HEK293T (cell line): ENCODE measurements at places on chromosomes 6 and 20.

GRCh38 chr6:17907406-17908229, 79.8 kb downstream of the KIF13A start:
- no peak for DNase-seq

- no peak for DNase-seq
Measured at GRCh38 chr6:97535800-97536199, 252.8 kb upstream of the MMS22L start.

DNA sequence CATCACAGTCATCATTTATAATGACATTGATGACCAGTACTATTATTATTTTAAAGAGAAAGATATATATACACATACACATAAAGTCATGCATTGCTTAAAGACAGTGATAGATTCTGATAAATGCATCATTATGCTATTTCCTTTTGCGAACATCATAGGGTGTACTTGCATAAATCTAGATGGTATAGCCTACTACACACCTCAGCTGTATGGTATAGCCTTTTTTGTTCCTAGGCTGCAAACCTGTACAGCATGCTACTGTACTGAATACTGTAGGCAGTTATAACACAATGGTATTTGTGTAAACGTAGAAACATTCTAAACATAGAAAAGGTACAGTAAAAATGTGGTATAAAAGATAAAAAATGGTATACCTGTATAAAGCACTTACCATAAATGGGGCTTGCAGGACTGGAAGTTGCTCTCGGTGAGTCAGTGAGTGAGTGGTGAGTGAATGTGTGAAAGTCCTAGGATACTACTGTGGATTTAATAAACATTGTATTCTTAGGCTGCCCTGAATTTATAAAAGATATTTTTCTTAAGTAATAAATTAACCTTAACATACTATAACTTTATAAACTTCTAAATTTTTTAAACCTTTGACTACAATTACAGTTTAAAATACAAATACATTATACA, 23.9 kb downstream of the QKI start:
- no peak for DNase-seq

DNA sequence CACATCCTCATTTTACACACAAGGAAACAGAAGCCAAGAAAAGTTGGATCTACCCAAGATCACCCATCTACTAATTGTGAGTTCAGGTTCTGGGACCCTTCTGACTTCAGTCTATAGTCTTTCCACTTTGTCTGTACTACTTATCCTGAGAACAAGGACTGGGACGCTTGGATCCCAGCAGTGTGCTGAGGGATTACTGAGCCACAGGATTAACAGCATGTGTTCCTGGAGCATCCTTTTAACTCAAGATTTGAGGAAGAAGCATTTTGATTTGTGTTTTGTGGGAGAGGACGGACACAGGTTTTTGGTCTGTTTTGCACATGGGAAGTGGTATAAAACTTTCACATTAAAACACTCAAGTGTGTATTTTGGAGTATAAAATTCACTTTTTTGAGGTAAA, 4.4 kb downstream of the ENPP4 start:
- DNase-seq = no peak

GRCh38 chr6:80319196-80319595, 212.7 kb downstream of the BCKDHB start:
- DNase-seq = no peak

DNA sequence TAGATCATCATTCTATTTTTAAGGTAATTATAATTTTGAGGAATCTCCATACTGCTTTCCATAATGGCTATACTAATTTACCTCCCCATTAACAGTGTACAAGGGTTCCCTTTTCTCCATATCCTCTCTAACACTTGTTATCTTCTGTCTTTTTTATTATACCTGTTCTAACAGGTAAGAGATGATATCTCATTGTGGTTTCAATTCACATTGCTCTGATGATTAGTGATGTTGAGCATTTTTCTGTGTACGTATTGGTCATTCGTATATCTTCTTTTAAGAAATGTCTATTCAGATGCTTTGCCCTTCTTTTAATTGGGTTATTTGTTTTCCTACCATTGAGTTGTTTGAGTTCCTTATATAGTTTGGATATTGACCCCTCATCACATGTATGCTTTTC, 81.6 kb upstream of the SCAF8 start:
- DNase-seq = no peak

- no peak for DNase-seq
Measured at GRCh38 chr20:34999021-34999451, 43.4 kb downstream of the MYH7B start.

GRCh38 chr20:21360705-21361104, 36.6 kb downstream of the NKX2-4 start:
- DNase-seq = no peak

DNA sequence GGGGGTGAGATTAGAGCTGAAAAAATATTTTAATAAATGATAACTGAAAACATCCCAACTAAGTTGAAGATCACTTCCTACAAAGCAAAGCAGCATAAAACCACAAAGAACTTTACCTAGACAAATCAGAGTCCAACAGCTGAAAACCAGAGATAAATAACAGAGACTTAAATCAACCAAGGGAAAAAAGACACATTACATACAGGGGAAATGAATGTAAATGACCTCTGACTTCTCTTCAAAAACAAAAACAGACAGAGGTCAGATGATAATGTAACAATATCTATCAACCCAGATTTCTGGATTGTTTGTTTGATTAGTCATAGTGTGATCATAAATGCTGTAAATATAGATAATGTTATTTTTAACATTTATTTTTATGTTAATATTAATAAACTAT, 782.8 kb downstream of the TFAP2A start:
- no peak for DNase-seq

- DNase-seq = no peak
Measured at GRCh38 chr6:129882510-129883023, 21.5 kb upstream of the TMEM244 start.

- DNase-seq = peak; percentile 85
Measured at GRCh38 chr6:156953479-156954146, 176.4 kb downstream of the ARID1B start.

- no peak for DNase-seq
Measured at GRCh38 chr20:48002517-48002970, 217.3 kb upstream of the SULF2 start.

GRCh38 chr6:44309631-44310030, 3.5 kb downstream of the AARS2 start:
- no peak for DNase-seq

- no peak for DNase-seq
Measured at GRCh38 chr6:96775727-96776400, 61.4 kb downstream of the GPR63 start.

GRCh38 chr6:121076119-121076518, 258.2 kb downstream of the TBC1D32 start:
- DNase-seq = no peak

- no peak for DNase-seq
Measured at GRCh38 chr6:83117802-83118201, 50.3 kb downstream of the DOP1A start.

DNA sequence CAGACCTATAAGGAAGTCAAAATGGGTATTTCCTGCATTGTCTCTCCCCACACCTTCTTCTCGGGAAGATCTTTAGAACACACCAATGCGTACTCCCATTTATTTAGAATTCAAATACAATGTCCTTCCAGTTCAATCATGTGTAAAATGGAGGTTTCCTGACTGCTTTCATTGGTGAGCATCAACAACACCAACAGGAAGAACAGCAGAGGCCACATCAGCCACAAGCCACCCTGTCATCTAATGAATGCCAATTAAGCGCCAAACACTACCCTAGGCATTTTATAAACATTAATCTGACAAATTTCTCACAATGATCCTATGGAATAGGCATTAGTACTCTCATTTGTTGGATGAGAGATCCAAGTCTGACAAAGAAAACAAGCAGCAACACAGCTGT, 68.4 kb upstream of the SMLR1 start:
- no peak for DNase-seq

- no peak for DNase-seq
Measured at GRCh38 chr20:24598346-24598745, 128.9 kb downstream of the SYNDIG1 start.

DNA sequence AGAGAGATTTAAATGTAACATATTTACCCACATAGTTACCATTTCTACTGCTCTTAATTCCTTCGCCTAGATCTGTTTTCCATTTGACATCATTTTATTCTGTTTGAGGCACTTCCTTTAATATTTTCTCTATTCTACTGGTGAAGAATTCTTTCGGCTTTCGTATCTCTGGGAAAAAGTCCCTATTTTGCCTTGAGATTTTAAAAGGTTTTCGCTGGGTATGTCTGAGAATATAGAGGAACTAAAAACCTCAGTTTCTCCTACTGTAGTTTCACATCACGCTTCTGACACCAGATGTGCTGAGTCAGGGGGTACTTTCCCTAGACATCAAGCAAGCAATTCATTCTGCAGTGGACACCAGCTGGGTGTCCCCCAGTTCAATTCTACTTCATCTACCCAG, 61.7 kb downstream of the E2F3 start:
- DNase-seq = no peak

GRCh38 chr20:23490817-23491216, at the start of gene CST8:
TSS of gene CST8 (plus strand) at chr20:23491117. CDS start at chr20:23491668, 551 bp downstream.
- DNase-seq = no peak

- no peak for DNase-seq
Measured at GRCh38 chr20:44615169-44615791, 32.9 kb downstream of the PKIG start.

- no peak for DNase-seq
Measured at GRCh38 chr6:10190042-10190441, 224.8 kb downstream of the TFAP2A start.

DNA sequence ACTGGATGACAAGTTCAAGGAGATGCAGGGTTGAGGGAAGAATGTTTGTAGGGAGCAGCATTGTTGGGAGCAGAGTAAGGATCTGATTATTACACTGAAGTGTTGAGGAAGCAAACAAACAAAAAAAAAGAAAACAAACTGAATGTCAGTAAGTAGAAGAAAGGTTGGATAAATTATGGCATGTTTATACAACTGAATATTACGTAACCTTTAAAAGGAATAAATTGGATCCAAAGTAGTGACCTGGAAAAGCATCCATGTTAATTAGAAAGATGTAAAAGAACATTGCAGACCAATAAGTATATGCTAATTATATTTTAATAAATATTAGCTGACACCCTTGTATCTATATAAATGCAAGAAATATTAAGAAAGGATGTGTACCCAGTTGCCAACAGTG, 12.8 kb upstream of the TSPYL1 start:
- DNase-seq = no peak

GRCh38 chr6:151842816-151843215, 35.3 kb downstream of the ESR1 start:
- DNase-seq = no peak

- DNase-seq = no peak
Measured at GRCh38 chr6:106084989-106085691, 996 bp upstream of the PRDM1 start.

DNA sequence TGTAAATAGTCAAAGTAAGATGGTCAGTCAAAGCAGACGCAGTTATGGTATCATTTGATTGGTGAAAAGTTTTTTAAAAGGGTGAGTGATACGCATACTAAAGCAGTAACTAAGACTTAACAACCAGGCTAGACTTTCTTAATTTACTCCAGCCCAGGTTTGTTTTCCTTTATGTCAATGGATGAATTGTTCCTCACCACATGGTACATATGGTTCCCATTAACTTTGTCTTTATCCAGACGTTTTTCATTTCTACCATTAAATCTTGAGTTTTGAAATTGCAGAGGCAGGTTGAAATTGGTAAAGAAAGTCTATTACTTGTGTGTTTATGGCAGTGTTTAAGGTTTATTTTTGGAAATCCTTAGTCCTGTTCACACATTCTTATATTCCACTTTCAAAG, 98.5 kb upstream of the SCGN start:
- no peak for DNase-seq

DNA sequence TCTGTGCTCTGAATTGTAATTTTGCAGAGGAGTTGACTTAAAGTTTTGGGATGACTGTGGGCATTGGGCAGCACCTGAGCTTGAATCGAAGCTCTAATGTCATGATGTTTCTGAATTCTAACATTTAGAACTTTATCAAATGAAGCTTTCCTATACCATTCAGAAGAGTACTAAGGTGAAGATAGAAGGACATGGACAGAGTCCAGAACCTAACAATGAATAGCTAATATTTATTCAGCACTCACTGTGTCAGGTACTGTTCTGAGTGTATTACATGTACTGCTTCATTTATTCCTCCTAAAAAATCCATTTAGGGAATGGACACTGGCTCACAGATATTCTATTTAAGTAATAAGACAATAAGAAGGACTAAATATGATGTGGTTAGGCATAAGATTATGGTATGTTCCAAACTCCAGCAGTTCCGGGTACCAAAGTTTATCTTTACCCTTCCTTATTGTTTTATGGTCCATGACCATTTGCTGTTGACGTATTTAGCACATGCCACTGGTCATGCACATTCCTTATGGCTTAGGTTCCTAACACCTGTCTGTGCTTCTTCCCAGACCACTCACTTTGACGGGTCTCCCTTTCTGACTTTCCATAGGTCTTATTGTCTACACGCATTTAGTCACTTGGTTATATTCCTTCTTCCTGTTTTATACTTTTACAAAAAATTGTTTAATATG, 20.3 kb downstream of the BCKDHB start:
- no peak for DNase-seq

- DNase-seq = no peak
Measured at GRCh38 chr6:70272071-70272470, 30.8 kb downstream of the COL9A1 start.

DNA sequence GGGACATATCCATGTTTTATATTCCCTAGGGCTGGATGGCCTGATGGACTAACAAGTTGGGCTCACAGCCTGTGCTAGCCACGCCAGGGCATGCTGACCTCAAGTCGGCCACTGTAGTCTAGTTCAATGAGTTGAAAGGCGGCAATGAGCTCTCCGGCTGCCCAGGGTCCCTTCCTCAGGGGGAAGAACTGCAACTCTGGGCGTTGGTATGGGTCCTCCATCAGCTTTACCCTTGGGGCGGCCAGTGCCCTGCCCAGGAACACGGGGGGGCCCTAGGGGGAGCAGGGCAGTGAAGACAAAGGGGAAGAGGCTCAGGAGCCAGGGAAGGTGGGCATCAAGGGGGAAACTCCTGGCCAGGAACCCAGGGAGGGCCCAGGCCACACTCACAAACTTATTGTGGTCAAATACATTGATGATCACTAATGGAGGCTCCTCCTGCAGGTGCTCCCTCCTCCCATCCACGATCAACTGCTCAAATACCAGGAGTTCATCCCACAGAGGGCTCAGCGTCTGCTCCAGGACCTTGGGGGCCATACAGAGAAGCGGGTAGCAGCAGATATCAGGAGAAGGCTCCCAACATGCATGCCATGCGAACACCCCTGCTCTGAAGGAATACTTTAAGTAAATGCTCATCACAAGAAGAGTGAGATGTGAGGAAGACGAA, 32.8 kb upstream of the SPAG4 start:
- no peak for DNase-seq

- DNase-seq = no peak
Measured at GRCh38 chr6:85004361-85004995, 240.1 kb upstream of the TBX18 start.

DNA sequence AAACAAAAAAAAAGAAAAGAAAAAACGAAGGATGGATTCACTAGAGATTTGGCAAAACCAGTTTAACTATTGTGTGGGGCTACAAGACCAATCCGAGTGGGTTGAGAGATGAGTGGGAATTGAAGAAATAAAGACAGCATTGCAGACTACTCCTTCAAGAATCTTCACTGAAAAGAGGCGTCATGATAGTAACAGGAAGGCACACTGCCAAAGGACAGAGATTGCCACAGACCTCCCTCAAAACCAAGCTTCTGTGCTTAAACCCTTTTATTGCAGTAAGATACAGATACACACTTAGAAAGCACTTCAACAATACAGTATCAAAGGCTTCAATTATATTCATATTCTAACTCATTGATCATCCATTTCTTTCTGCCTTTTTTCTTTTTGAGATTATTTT, 103.9 kb downstream of the IPCEF1 start:
- DNase-seq = no peak
